Epithelial cell of esophagus (primary cell): ENCODE measurements at places on chromosomes 7 and 10.
A peak's percentile ranks its signal among the peaks of the same experiment; 100 is the strongest.

GRCh38 chr10:91635401-91636400 is 2.8 kb upstream of the PPP1R3C start:
- DNase-seq, result peak; percentile 85

GRCh38 chr10:5684318-5684970 is at the start of gene TASOR2:
TASOR2 (plus strand) TSS chr10:5684838; CDS start chr10:5720643, 35,805 bp downstream.
- DNase-seq, result peak; percentile 97

- DNase-seq, result no peak
Observed at GRCh38 chr7:106247841-106248240, 36.9 kb downstream of the NAMPT start.

DNA sequence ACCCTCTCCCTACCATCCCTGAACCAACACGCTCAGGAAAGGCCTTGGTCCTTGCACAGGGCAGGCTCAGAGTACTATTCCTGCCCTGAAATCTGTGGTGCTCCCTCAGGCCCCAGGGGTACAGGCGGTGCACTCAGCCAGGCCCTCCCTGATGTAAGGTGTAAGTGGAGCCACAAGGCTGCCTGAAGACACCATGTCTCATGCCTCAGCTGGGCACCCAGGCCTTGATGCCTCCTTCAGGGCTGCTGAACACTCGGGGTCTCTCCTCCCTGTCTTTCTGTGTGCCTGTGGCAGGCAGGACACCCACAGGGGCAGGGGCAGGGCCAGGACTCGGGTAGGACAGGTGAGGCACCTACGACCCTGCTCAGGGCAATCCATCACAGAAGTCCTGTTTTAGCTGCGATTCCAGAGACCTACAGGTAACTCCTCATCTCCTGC is 22.9 kb upstream of the ANTXRL start:
- no peak for DNase-seq

DNA sequence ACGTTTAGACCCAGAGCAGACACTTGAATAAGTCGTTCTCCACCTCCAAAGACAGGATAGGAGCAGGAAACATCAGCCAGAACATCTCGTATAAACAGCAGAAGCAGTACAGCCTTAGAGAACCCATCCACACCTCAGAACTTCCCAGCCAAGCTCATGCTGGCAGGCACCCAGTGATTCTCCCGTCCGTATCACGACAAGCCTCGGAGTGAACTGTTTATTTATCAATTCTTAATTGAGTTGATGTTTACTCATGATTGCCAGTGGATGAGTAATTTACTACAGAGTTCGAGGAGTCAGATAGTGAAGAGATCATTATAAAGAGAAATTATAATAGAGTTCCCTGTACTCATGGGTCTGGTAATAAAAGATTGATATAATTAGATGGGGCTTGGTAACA is 811.5 kb downstream of the LRMDA start:
- DNase-seq, result no peak

GRCh38 chr7:141585592-141586510 is 34.6 kb downstream of the AGK start:
- peak; percentile 78 for DNase-seq
